ENCODE measurements at places on chromosomes 2 and 18.

DNA sequence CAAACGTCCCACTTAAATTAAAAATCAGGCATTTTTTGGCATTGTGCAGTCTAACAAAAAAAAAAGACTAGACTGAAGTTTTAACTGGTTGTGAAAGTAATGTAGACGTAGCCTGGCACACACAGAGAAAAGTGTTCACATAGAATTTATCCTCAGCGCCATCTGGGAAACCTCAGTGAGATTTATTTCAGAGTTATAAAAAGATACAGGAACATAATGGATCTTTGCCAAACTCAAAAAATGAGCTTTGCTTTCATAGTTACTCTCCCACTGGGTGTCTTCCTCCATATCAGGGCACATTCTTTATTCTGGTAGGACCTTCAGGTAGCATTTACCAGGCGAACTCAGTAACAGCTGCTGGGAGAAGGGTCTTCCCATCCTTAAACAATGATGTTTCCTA, 532.4 kb upstream of the SALL3 start:
- DNase-seq: no peak

- no peak for DNase-seq
Measured at GRCh38 chr18:32473325-32473724, 2.6 kb upstream of the GAREM1 start.

DNA sequence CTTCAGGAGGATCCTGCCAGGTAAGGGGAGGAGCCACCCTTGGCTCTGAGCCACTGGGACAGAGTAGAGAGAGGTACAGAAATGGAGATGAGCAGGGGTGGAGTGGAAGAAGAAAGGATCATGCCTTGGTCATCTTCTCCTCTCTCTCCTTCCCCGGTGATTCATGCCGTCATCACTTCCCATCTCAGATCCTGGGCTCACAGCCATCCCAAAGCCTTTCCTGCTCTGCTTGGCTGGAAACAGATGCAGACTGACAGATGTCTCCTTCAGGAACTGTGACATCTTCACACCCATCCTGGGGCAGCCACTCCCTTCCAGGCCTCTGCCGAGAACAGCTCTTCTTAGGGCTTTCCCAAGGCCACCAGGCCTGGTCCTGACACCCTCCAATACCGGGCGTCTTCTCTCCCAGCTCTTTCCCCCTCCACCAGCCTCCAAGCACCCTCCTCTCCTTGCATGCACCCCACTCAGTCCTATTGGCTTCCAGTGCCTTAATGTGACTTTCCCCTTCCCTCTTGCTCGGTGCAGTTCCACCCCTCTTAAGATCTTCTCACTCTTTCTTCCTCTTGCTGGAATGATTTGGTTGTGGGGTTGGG, 58.3 kb upstream of the TNP1 start:
- DNase-seq: no peak

GRCh38 chr2:45595721-45596435, 15.2 kb downstream of the SRBD1 start:
- DNase-seq: no peak

- DNase-seq: no peak
Measured at GRCh38 chr2:219035942-219036341, 5.4 kb downstream of the CFAP65 start.

Measured in activated CD4-positive, alpha-beta T cell treated with anti-CD3 and anti-CD28 coated beads for 36 hours (primary cell).